ENCODE measurements at places on chromosomes 12 and 14.

DNA sequence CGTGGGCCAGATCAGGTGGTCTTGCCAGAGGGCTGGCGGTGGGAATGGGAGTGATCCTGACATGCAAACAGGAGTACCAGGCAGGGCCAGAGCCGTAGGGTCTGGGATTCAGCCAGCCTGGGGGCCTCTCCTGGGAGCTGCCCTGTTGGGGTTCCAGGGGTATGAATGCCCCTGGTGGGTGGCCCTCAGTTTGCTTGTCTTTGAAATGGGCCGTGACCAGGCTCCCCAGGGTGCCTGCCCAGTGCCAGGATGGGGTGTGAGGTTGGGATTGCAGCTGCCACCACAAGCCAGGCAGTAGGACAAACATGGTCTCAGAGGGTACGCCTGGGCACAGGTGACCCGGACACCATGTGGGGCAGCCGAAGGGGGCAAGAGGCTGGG lies 168.8 kb downstream of the KIF26A start:
- no peak for DNase-seq

- no peak for DNase-seq
Observed at GRCh38 chr12:19546611-19547162, 107.4 kb downstream of the AEBP2 start.

DNA sequence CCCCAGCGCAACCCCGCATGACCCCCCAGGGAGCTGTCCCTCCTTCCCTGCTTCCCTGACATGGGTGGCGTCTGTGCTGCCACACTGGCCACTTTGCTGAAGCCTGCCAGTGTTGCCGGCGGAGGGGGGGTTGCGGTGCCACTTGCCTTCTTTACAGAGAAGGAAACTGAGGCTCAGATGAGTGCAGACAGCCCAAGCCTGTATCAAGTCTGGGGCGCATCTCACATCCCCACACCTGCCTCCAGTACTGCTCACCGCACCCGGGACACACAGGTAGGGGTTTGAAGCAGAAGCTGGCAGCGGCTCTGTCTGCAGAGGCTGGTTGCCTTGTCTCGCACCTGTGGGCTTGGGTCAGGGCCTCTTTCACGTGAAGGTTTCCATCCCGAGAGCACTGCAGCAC lies 104.7 kb upstream of the RTL1 start:
- no peak for DNase-seq

- DNase-seq, result no peak
Observed at GRCh38 chr14:71089971-71090370, 182.7 kb downstream of the PCNX1 start.

DNA sequence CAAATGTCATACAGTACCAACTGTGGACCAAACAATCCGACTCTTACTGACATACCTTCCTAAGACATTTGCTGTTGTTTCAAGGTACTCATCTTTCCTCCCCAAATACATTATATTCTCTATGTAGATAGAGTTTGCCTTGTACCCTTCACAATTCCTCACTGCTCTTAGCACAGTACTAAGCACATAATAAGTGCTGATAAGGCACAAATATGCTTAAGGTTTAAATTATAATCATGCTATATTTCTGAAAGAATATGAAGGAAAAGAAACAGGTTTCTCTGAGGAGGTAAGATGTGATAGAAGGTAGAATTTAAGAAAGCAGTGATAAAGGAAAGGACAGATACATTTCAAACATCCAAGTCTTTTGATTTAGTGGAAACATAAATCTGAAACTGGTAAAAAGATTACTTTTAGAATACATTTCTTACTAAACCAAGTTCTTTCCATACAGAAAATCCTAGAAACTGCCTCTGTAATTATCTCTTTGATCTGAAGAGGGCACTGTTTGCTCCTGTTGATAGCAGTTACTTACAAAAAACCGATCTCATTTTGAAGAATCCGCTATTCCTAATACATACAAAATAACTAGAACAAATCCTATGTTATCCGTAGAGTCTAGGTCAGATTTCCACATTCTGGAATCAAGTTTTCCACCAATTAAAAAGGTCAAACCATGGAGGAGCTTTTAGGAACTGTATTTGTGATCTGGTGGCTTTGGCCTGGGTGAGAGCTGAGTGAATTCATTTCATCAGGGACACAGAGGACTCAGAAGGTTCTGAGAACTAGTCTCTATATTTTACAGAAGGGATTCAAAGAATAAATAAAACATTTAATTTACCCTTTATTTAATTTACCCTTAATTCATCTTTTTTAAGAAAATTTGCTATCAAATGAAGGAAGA lies 311.9 kb downstream of the DAD1 start:
- no peak for DNase-seq

GRCh38 chr12:26854031-26854390 lies 21.0 kb upstream of the ITPR2 start:
- DNase-seq, result no peak

DNA sequence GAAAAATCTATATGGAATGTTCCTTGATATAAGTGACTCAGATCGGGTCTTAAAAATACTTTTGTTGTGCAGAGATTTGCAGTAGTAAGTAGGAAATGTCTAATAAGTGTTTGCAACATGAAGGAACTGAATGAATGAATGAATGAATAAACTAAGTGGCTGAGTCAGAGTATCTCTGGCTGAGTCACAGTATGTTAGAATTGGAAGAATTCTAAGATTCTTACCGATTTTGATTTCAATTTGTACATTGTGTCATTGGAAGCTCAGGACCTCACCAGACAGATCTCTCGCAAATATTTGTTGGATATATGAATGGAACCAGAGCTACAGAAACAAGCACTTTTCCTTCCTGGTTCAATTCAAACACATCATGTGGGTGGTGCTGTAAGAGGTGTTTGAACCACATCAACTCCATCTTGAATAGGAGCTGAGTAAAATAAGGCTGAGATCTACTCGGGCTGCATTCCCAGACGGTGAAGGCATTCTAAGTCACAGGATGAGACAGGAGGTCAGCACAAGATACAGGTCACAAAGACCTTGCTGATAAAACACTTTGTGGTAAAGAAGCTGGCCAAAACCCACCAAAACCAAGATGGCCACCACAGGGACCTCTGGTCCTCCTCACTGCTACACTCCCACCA lies 123.9 kb upstream of the FOXN3 start:
- no peak for DNase-seq

DNA sequence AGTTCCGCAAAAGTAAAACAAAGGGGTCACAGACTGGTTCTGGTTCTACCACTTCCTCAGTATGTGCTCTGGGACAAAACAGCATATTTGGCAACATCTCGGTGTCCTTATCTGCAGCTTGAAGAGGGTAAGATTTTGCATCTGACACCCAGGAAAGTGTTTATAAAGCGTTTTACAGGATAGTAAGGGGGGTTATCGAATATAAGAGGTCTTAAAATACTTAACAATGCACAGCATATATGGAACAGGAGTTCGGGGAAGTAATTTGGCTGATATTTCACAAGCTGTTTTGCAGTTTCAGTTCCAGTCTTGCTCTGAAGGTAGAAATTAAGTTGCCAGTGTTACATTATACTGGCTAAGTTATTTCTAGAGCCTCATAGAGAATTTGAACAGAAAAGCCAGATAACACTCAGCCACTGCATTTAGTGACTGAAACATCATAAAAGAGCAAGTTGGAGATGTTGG lies 904 bp upstream of the MAP4K5 start:
- no peak for DNase-seq

GRCh38 chr12:51001799-51002198 lies 24.4 kb downstream of the SLC11A2 start:
- DNase-seq, result no peak

- DNase-seq, result no peak
Observed at GRCh38 chr12:47707905-47708543, 2.2 kb upstream of the RPAP3 start.

DNA sequence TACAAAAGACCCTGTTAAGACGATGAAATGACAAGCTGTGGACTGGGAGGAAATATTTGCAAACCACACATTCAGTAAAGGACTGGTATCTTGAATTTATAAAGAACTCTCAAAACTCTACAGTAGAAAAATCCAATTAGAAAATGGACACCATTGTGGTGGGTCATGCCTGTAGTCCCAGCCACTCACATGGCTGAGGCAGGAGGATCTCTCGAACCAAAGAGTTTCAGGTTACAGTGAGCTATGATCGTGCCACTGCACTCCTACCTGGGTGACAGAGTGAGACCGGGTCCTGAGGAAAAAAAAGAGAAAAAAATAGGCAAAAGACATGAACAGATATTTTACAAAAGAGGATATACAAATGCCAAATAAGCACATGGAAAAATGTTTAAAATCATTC lies 41.9 kb downstream of the TTC6 start:
- no peak for DNase-seq

- DNase-seq, result no peak
Observed at GRCh38 chr12:56699020-56699661, 11.1 kb upstream of the PTGES3 start.

DNA sequence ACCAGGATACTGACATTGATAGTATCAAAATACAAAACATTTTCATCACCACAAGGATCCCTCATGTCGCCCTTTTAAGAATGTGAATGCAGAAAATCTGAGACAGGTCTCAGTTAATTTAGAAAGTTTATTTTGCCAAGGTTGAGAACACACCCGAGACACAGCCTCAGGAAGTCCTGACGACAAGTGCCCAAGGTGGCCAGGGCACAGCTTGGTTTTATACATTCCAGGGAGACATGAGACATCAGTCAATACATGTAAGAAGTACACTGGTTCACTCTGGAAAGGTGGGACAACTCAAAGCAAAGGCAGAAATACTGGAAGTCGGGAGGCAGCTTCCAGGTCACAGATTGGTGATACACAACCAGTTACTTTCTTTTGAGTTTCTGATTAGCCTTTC lies 235.2 kb upstream of the KRR1 start:
- no peak for DNase-seq

GRCh38 chr14:92759679-92760523 lies 11.5 kb upstream of the LGMN start:
- DNase-seq, result no peak

DNA sequence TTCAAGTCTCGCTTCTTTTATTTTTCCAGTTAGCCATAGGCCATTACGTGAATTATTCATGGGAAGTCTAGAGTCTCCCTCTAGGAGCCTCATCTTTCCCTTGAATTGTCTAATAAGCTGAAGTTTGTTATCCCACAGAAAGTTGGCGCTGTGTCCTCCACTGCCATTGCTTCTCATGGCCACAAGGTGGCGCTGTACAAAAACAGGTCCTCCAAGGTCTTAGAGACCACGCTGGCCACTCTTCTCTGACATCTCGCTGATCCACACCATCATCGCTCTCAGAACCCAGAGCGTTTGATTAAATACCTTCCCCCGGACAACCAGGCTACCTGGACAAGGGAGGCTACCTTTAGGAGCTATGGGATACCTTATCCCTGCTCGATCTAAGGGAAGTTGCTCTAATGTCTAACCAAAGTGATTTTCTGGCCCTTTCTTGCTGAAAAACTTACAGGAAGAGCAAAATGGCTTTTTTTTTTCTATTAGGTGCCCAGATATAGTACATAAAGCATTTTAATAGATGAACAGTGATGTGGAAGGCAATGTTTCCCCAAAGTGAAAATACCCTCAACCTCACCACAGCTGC lies 110.0 kb downstream of the CCDC60 start:
- DNase-seq, result no peak

- no peak for DNase-seq
Observed at GRCh38 chr12:97923546-97923945, 460.9 kb downstream of the RMST start.

GRCh38 chr14:55731311-55731872 lies 151.4 kb downstream of the KTN1 start:
- DNase-seq, result no peak

DNA sequence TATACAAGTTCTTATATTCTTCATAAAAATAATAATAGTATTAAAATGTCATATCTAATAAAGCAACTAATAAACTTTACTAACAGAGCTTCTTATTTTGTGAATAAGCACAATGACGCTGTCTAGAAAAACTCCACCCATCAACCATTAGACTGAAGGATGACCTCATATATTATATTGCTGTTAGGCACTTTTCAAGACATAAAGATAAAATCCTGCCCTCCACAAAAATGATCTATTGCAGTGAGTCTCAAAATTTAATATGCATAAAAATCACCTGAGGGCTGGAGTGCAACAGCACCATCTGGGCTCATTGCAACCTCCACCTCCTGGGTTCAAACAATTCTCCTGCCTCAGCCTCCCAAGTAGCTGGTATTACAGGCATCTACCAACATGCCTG lies 20.1 kb downstream of the TM7SF3 start:
- no peak for DNase-seq

- no peak for DNase-seq
Observed at GRCh38 chr12:109729371-109729781, 15.8 kb downstream of the FAM222A start.

GRCh38 chr14:100790502-100791347 lies 35.2 kb upstream of the MEG3 start:
- no peak for DNase-seq

- DNase-seq, result no peak
Observed at GRCh38 chr12:111218499-111218898, 150.4 kb downstream of the PHETA1 start.

GRCh38 chr12:110555577-110556406 lies 27.3 kb downstream of the PPTC7 start:
- no peak for DNase-seq

GRCh38 chr14:64602826-64603225 lies 53.1 kb downstream of the PPP1R36 start:
- no peak for DNase-seq

- no peak for DNase-seq
Observed at GRCh38 chr12:59928416-59928815, 332.6 kb downstream of the SLC16A7 start.

DNA sequence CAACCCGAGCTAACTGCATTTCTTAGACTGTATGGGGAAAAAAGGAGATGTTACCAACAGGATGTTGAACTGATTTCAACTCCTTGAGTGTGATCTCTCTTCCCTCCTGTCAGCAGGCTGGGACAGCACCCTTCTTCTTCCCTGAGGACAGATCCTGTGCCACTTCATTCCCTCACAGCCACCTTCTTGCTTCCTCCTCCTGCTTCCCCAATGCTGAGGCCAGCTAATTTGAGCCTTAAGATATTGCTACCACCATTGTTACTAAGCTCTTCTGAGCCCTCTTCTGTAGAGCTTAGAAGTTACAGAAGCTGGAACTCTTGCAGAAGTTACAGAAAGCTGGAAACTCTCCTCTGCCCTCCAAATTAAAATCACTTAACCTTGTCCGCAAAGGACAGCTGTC lies 88.8 kb downstream of the SPTSSA start:
- DNase-seq, result no peak

Measured in stimulated activated CD8-positive, alpha-beta memory T cell treated with anti-CD3 and anti-CD28 coated beads, Interleukin-4, amount 100 ng/mL, for 1 hour (primary cell).